ENCODE measurements at places on chromosomes 3 and 15. TPM values are rescaled to one million over a fixed set of nuclear protein-coding genes. Genes with fewer than 3 reads are reported as not detected.

DNA sequence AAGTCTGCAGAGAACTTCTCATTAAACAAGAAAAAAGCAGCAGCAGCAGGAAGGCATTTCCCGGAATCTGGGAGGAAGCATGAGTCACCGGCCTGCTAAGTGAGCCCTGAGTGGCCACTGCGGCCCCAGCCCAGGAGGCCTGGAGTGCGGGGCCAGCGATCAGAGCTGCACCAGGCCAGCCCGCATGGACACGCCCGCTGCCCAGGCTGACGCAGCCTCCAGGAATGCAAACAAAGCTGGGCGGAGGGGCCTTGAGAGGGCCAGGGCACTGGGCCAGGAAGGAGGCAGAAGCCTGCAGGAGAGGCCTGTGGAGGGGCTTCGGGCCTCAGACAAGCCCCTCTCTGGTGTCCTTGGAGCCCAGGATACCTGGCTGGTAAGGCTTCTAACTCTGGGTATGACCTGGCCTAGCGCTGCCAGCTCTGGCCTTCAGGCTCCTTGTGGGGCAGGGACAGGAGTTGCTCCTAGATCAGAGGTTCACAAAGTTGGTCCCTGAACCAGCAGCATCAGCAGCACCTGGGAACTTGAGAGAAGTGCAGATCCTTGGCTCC, 101.2 kb downstream of the SMAD6 start:
- H3K4me3 ChIP-seq: no peak overlapping the region
- no peaks in the 10 kb centered on the region for H3K4me1 ChIP-seq
- no peaks in the 10 kb centered on the region for H3K36me3 ChIP-seq
- H3K27me3 ChIP-seq: no peaks in the 10 kb centered on the region
- peak overlapping the region; percentile 64 for H3K27ac ChIP-seq

DNA sequence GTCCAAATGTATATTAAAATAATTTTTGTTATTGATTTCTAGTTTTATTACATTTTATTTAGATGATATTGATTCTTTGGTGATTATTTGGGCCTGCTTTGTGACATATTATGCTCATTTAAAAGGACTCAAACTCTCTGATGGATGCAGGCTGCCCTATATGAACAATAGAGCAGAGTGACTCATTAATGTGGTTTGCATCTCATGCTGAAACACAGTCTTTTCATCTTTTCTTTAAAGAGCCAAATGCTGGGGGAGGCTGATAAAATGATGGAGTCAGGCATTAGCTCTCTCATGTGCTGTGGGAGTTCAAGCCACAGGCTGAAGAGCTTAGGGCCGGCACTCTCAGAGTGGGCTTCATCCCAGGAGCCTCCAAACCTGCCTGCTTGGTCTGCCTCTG, 7.2 kb downstream of the PLA1A start:
- no peak overlapping the region for H3K4me3 ChIP-seq
- no peak overlapping the region for H3K27ac ChIP-seq
- no peaks in the 10 kb centered on the region for H3K4me1 ChIP-seq
- no peaks in the 10 kb centered on the region for H3K27me3 ChIP-seq
- DNase-seq: no peak
- H3K36me3 ChIP-seq: no peaks in the 10 kb centered on the region

GRCh38 chr3:172204716-172205115, 165.3 kb downstream of the FNDC3B start:
- H3K27me3 ChIP-seq: no peaks in the 10 kb centered on the region
- no peak for DNase-seq
- no peaks in the 10 kb centered on the region for H3K4me1 ChIP-seq

DNA sequence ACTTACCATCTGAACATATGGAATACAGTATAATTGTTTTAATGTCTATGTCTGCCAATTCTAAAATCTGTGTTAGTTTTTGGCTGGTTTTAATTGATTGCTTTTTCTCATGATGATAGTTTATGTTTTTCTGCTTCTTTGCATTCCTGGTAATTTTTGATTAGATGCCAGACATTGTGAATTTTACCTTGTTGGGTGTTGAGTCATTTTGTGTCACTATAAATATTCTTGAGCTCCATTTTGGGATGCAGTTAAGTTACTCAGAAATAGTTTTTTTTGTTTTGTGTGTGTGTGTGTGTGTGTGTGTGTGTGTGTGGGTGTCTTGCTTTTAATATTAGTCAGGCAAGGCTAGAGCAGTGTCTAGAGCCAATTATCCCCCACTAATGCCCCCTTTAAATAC, 818.8 kb upstream of the NR2F2 start:
- H3K4me3 ChIP-seq: no peak overlapping the region
- no peaks in the 10 kb centered on the region for H3K36me3 ChIP-seq
- no peaks in the 10 kb centered on the region for H3K27me3 ChIP-seq
- no peaks in the 10 kb centered on the region for H3K4me1 ChIP-seq

GRCh38 chr3:107798381-107798780, 275.6 kb downstream of the BBX start:
- H3K4me3 ChIP-seq: no peak overlapping the region
- H3K27me3 ChIP-seq: no peaks in the 10 kb centered on the region
- no peak overlapping the region for H3K27ac ChIP-seq
- H3K4me1 ChIP-seq: peaks cover 9% of the 10 kb centered on the region

DNA sequence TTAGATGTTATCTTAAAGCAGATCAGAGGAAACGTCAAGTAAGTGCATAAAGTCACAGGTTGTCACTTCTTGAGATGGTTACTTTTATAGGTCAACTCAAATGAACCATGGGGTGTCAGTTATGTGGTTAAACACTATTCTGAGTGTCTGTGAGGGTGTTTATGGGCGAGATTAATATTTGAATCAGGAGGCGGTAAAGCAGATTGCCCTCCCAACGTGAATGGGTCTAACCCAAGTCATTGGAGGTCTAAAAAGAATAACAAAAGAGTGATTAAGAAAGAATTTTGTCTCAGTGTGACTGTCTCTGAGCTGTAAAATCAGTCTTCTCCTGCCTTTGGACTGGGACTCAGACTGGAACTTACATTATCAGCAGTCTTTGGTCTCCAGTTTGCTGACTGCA, 977.5 kb downstream of the NAALADL2 start:
- H3K4me3 ChIP-seq: no peak overlapping the region
- no peak for DNase-seq
- no peaks in the 10 kb centered on the region for H3K36me3 ChIP-seq
- H3K27ac ChIP-seq: no peak overlapping the region

DNA sequence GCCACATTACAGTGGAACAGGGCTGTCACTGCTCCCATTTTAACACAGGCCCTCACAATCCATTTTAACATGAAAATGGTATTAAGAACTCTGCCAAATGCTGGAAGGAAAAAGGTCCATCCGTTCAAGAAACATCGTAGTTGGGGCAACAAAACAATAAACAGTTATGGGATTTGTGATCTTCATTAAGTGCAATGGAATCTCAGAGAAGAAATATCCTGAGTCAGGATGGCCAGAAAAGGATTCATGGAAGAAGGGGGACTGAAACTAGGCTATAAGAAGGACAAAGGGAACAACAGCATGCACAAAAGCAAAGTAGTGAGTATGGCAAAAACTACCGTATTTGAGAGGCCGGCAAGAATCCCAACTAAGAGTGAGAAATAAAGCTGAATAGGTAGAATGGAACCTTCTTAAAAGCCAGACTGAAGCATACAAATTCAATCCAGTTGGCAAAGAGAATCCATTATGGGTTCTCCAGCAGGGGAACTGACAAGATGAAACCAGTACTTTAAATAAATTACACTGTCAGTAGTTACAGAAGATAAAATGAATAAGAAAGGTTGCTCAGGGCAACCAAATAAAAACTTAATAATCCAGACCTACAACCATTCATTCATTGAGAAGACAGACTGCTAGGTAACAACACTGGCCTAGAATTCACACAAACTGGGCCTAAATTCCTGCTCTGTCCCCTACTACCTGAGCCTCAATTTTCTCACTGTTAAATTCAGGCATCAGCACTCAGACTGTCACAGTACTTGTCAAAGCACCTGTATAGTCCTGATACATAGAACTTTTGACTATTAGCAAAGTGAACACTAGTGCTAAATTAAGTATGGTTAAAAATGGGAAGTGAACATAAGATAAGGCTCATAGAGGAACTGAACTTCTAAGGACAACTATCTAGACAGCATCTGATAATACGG, 6.3 kb downstream of the TBL1XR1 start:
- no peak overlapping the region for H3K27ac ChIP-seq
- H3K36me3 ChIP-seq: no peaks in the 10 kb centered on the region
- H3K4me1 ChIP-seq: peaks cover 38% of the 10 kb centered on the region
- H3K4me3 ChIP-seq: no peak overlapping the region
- H3K27me3 ChIP-seq: no peaks in the 10 kb centered on the region

DNA sequence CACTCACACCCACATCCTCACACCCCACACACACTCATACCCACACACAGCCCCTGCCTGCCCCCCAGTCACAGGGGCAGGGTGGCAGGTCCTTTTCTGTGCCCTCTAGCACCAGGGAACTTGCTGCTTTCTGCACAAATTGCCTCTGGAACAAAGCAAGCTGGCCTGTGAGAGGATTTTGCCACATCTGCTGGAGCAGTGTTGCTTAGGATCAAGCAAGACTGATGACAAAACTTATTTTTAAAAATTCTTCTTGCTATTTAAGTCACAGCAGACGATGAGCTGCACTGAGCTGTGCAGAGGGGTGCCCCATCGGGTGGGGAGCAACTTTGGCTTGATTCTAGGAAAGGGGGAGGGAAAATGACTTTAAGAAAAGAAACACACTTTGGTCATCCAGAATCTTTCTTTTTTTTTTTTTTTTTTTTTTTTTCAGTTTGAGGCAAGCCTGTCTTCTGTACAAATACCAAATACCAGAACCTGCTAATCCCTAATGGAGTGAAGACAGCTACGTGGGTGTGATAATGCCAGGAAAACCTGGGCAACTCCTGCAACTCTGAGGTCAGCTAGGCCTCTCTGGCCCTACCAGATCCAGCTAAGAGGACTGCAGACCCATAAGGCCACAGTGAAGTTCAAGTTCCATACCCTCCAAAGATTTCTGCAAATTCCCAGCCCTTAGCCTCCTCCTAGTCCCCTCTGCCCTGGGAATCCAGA, 195.3 kb downstream of the ABHD5 start:
- no peaks in the 10 kb centered on the region for H3K36me3 ChIP-seq
- no peak overlapping the region for H3K27ac ChIP-seq
- H3K27me3 ChIP-seq: peaks cover 7% of the 10 kb centered on the region
- no peaks in the 10 kb centered on the region for H3K4me1 ChIP-seq
- DNase-seq: no peak

DNA sequence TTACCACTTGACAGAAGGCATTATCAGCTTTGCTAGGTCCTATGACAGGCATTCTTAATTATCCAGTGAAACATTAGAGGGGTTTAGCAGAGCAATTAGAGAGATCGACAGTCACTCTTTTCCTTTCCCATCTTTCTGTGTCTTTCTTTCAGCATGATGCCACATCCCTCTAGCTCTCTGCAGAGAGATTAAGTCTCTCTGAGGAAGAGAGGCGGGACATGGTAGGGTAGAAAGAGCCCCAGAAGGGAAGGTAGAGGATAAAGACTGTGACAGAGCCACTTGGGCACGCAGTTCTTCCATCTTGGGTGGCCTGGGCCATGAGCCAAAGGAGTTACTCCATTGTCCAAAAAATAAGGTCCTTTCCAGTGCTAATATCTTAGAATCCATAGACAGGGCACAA, 55.8 kb downstream of the HHLA2 start:
- no peak overlapping the region for H3K27ac ChIP-seq
- H3K4me3 ChIP-seq: no peak overlapping the region
- H3K36me3 ChIP-seq: no peaks in the 10 kb centered on the region
- H3K27me3 ChIP-seq: no peaks in the 10 kb centered on the region

- no peak overlapping the region for H3K27ac ChIP-seq
- H3K4me1 ChIP-seq: no peaks in the 10 kb centered on the region
- H3K4me3 ChIP-seq: no peak overlapping the region
- H3K27me3 ChIP-seq: no peaks in the 10 kb centered on the region
- DNase-seq: no peak
Observed at GRCh38 chr3:128867200-128868125, 12.0 kb upstream of the ACAD9 start.

- no peaks in the 10 kb centered on the region for H3K4me1 ChIP-seq
- H3K27ac ChIP-seq: no peak overlapping the region
- no peak overlapping the region for H3K4me3 ChIP-seq
- no peaks in the 10 kb centered on the region for H3K36me3 ChIP-seq
- no peaks in the 10 kb centered on the region for H3K27me3 ChIP-seq
- DNase-seq: no peak
Observed at GRCh38 chr3:22122567-22122966, 371.6 kb upstream of the ZNF385D start.

DNA sequence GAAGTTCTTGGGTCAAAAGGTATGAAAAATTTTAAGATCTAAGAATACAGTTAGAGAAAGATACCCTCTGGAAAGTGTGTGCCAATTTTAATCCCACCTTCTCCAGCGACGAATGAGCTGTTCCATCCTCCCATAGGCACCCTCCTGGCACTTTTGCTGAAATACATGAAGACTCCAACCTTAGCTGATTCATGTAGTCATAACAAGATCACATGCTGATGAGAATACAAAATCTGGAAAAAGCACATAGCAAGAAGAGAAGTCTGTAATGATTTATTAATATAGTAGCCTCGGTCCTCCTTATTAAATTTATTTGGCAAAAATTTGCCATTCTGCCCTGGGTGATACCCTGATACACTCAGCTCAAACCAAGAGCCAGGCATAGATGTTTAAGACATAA, 88.9 kb downstream of the CCR1 start:
- no peaks in the 10 kb centered on the region for H3K27me3 ChIP-seq
- H3K4me3 ChIP-seq: no peak overlapping the region
- DNase-seq: no peak
- H3K27ac ChIP-seq: no peak overlapping the region
- H3K4me1 ChIP-seq: no peaks in the 10 kb centered on the region

DNA sequence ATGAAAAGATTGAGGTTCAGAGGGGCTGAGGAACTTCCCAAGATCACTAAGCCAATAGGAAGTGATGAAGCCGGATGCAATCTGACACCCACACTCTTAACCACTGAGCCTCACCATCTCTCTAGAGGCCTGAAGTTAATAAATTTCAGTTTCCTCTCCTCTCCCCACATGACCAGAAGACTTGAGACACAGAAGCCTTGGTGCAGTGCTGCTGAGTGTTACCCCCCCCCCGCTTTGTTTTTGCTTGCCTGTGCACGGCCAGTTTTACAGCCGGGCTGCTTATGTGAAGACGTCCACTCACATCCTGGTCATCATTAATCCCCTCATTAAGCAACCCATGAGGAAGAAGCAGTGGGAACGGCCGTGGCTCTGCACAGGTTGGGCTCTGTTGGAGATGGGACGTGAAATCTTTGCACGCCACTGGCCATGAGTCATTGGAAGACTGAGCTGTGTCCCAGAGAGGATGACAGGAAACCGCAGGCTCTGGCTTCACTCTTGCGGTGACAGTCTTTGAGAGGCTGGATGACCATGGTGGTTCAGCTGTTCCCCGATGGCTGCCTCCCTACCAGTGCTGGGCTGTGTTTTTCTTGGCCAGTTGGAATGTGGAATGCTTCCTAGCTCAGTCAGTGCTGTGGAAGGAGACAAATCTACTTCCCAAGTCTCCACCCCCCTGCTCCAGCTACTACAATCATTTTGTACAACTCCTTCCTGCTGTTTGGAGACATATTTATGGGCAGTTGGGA, 232.6 kb upstream of the LRTM1 start:
- no peaks in the 10 kb centered on the region for H3K27me3 ChIP-seq
- no peak overlapping the region for H3K4me3 ChIP-seq
- no peaks in the 10 kb centered on the region for H3K4me1 ChIP-seq
- H3K27ac ChIP-seq: no peak overlapping the region
- H3K36me3 ChIP-seq: no peaks in the 10 kb centered on the region

The CRYGS gene
- not detected for polyA plus RNA-seq

The CNTN4 gene
- polyA plus RNA-seq: not detected

The SAXO2 gene
- polyA plus RNA-seq: 1.9 TPM

The EXD1 gene
- polyA plus RNA-seq: 0.28 TPM

The CYP8B1 gene
- polyA plus RNA-seq: not detected

The GHSR gene
- polyA plus RNA-seq: not detected

The ITIH1 gene
- polyA plus RNA-seq: not detected

The HTR3E gene
- not detected for polyA plus RNA-seq
